Activated naive CD4-positive, alpha-beta T cell (primary cell): ENCODE measurements at places on chromosomes 11 and 22.

DNA sequence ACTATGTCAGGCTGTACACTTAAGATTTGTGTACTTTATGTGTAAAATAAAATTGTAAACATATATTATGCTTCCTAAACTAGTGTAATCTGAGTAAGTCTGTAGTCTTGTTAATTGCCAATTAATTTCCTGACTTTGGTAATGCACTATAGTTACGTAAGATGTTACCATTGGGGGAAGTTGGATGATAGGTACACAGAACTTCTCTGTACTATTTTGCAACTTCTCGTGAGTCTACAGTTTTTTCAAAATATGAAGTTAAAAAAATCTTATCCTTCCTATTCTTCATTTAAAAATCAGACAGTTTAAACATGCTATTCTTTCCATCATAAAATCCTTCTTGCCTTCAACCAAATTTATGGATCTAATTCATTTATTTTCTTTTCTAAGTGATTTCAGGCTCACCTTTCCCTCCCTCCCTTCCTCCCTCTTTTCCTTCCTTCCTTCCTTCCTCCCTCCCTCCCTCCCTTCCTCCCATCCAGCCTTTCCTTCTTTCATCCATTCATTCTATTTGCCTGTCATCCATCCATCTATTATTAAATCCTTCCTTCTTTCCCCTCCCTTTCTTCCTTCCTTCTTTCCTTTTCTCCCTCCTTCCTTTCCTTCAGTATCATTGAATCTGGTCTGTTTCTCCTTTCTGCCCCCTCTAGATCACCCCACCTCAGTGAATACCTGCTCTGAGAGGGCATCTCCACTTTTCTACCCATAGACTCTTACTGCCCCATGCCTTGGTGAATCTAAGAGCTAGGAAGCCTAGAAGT, 22.1 kb upstream of the ASCC2 start:
- no peak for DNase-seq

- DNase-seq = no peak
Measured at GRCh38 chr11:66119348-66120133, 49.5 kb downstream of the PACS1 start.

DNA sequence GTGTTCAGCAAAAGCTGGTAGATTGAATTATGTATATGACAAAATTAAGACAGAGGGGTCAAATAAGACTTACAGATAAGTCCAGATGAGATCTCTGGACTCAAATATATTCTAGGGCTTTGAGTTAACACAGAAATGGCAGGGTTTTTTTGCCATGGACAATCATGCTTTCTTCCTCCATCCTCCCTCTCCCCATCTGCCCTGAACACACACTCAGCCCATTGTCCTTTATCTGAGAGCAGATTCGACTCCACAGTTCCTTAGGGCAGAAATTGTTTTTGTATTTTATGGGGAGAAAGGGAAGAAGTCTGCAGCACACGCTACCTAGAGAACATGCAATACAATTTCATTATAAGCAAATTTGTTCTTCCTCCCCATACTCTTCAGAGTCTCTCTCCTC, 86.8 kb downstream of the SLC1A2 start:
- DNase-seq = no peak

GRCh38 chr22:22243033-22243680, 1.4 kb upstream of the VPREB1 start:
- no peak for DNase-seq

- no peak for DNase-seq
Measured at GRCh38 chr11:134517115-134517514, 105.1 kb upstream of the B3GAT1 start.

DNA sequence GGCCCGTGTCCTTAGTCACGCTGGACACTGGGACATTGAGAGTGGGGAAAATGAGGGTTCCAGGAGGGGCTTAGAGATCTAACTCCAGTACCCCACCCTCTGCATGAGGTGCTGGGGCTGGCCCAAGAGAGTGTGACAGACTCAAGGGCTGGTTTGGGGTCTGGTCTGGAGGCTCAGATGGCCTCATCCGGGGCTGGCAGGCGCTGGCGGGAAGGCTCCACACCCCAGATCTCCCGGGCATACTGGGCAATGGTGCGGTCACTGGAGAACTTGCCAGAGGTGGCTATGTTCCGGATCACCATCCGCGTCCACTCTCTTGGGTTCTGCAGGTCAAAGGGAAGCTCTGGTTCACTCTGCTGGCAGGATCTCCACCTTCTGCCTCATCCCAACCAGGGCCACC, 2.5 kb upstream of the RASGRP2 start:
- DNase-seq = no peak

GRCh38 chr11:70131606-70132190, 53.6 kb downstream of the ANO1 start:
- no peak for DNase-seq

DNA sequence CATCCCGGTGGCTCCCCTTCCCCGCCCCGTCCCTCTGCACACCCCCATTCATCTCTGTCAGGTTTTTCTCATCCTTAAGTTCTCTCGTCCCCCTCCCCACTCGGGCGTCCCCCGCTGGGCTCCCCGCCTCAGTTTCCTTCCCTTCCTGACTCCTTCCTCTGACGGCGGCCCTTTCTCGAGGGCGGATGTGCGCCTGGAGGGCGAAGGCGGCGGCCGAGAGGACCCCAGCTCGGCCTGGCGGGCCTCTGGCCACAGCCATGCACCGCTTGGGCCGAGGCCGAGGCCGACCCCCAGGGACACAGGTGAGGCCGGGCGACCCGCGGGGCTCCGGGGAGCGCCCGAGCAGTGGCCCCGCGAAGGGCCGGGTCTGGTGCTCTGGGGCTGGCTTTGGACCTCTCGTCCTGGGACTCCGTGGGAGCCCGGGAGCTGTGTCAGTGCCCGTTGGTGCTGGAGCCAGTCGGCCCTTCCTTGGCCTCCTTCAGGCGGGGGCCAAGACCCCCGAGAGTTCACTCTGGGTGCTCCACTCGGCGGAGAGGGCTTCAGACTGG, 2.9 kb downstream of the PHLDB1 start:
- no peak for DNase-seq

GRCh38 chr11:59667812-59668187, 1.0 kb downstream of the PATL1 start:
- DNase-seq = no peak

- no peak for DNase-seq
Measured at GRCh38 chr11:115642660-115643059, 138.4 kb upstream of the CADM1 start.

DNA sequence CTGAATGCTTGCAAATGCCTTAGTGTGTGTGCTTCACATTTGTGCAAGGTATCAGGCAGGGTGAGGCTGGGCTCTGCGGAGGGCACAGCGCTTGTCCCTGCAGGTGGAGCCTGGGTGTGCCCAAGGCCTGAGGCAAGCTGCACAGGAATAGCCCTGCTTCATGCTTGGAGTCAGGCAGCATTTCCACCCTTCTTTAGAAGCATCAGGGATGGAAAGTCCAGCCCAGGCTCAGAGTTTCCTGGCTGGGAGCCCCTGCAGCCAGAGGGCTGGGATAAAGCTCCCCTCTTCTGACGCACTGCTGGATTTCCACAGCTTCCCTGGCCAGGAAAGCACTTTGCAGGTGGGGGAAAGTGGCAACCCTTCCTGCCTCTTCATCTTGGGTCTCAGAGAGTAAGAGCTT, 63.4 kb downstream of the GALNT18 start:
- no peak for DNase-seq

GRCh38 chr22:27101288-27101687, 443.9 kb downstream of the MIAT start:
- DNase-seq = no peak

DNA sequence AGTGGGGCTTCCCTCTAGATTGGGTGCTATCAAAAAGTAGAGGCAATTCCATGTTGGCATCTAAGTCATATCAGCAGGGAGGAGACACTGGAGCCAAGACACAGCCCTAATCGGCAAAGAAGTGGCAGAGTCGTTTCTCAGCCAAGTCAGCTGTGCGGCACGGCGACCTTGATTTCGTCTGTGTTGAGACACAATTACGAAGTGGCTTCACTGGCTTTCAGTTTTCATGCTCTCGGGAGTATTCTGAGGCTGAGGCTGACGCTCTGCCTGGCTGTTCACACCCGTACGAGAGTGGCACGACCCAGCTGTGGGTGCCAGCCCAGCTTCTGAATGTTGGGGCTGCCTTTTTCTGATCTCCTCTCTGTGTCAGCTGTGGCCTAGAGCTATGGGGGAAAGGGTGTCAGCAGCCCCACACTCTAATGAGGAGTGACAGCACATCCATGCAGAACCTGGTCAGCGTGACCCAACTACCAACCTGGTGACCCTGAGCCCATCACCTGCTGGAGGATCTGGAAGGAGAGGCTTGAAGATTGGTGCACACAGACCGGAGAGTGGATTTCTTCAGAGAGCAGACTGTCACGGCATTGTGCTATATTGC, 105.7 kb upstream of the TMEM45B start:
- DNase-seq = no peak

DNA sequence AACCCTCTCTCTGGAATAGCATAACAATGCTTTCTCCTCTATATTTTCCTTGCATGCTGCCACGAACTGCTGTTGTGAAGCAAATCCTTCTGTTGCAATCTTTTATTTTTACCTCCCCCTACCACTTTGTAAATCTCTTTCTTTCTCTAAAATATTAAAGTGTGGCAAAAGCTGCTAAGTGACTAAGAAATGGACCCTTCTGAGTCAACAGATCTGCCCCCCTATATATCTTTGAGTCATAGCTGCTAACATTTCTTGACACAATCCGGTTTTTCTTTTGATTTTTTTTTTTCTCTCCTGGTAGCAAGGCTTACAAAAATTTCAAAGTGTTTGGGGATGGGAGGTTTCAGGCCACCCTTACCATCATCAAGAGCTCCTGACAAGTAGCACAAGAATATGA, 39.0 kb upstream of the KIRREL3 start:
- DNase-seq = no peak

GRCh38 chr22:20244691-20245576, 23.2 kb downstream of the RTN4R start:
- peak; percentile 59 for DNase-seq

DNA sequence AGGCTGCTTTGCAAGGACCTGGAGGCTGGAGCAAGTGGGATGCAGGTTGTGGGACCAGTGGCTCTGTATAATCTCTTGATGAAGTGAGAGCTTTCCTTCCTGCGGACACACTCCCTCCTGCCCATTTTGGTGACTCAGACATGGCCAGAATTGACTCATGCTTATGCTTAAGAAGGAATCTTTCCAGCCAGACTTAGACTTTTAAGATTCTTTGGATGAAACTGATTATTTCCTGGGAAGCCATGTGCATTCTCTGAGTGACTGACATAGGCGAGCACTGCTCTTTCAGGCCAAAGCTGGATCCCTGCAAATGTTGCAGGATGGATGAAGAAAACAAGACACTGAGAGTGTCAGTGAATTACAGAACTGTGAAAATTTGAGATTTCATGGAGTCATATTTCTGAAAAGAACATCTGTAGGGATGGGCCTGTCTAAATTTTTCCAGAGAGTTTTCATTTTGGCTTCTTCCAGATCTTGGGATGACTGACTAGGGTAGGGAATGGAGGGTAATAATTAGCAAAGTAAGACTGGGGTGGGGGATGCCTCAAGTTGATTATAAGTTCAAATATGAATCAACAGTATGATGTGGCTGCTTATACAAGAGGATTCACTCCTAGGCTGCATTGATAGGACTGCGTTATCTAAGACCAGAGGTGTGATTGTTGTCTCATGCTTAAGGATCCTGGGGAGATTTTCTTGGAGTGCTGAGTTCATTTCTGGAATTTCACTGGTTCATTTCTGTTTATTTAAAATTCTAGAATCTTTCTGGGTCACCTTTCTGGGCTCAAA, 195.8 kb downstream of the HIPK3 start:
- no peak for DNase-seq

DNA sequence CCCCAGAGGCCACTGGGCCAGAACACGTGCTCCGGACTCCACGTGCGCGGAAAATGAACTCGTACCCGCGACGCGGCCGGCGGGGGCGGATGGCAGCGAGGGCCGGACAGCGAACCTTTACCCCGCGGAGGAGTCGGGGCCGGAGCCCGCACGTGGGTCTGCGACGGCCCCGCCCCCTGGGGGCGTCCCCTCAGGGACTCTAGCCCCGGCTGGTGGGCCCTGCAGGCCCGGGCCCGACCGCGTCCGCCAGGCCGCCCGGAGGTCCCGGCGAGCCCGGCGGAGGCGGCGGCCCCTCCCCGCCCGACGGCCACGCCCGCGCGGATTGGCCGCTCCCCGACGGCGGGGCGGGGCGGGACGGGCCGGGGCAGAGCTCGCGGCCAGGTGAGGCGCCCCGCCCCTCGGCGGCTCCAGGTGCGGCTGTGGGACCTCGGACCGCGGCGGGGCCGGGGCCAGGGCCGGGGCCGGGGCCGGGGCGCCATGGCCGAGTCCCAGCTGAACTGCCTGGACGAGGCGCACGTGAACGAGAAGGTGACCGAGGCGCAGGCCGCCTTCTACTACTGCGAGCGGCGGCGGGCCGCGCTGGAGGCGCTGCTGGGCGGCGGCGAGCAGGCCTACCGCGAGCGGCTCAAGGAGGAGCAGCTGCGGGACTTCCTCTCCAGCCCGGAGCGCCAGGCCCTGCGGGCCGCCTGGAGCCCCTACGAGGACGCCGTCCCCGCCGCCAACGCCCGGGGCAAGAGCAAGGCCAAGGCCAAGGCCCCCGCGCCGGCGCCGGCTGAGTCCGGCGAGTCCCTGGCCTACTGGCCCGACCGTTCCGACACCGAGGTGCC, at the start of gene FAM83F:
Gene FAM83F (plus strand): TSS at position 389 of the 827 bp plus-strand sequence. CDS start 89 bp downstream, at position 478.
- DNase-seq = peak; percentile 26

DNA sequence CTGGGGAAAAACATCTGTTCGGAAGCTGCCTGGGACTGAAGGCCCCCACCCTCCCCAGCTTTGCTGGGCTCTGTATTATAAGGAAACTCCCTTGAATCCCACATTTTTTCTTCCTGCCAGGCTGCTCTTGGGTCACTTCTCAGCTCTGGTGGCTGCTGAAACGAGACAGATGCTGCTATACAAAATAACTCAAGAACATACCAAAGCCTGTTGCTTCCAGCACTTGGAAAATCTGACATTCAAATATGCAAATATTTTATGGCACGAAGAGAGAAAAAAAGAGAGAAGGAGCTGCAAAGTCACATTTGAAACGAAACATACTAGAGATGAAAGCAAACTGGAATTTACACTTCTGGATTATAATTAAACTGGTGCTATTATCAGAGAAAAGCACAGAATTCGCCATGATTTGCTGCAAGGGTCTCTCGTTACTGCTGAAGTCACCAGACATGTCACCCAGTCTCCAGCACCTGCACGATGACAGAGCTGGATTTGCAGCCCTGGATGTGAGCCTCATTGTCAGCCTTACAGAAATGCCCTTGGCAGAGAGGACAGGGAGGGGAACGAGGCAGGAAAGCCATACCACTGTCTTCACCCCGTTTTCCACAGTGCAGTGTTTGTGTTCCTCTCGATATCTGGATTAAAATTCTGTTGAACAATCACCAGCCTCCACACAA, 47.9 kb upstream of the IGSF9B start:
- DNase-seq = no peak
